CD4-positive, alpha-beta T cell treated with Interleukin-15 for 4 hours (primary cell): ENCODE measurements at places on chromosomes 7 and 10.

DNA sequence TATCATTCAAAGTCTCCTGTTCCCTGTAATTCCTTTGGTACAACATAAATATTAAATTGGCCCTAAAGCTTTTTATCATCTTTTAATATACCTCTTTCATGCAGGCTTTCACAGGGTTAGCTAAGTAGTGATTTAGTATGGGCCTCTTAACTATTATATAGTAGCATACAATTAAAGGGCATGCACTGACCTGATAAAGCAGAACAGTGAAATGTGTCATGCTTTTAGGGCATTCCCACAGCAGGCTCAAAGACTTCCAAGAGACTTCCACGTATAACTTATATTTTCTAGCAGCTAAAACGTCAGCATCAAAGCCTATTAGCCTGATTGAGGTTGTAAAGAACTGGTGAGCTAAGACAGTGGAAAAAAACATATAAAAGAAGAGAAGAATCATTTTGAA lies 35.3 kb downstream of the SAMD8 start:
- no peak for DNase-seq

DNA sequence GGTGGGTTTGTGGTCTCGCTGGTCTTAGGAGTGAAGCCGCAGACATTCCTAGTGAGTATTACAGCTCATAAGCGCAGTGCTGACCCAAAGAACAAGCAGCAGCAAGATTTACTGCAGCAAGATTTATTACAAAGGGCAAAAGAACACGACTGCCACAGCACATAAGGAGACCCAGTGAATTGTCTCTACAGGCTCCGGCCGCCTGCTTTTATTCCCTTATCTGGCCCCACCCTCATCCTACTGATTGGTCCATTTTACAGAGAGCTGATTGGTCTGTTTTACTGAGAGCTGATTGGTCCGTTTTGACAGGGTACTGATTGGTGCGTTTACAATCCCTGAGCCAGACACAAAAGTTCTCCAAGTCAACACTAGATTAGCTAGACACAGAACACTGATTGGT lies 82.1 kb downstream of the VIPR2 start:
- no peak for DNase-seq

- no peak for DNase-seq
Observed at GRCh38 chr7:101068401-101068800, 16.9 kb upstream of the TRIM56 start.

GRCh38 chr10:71736570-71736952 lies 17.0 kb upstream of the C10orf105 start:
- DNase-seq: no peak

GRCh38 chr7:93530701-93531100 lies 43.8 kb downstream of the CALCR start:
- no peak for DNase-seq

DNA sequence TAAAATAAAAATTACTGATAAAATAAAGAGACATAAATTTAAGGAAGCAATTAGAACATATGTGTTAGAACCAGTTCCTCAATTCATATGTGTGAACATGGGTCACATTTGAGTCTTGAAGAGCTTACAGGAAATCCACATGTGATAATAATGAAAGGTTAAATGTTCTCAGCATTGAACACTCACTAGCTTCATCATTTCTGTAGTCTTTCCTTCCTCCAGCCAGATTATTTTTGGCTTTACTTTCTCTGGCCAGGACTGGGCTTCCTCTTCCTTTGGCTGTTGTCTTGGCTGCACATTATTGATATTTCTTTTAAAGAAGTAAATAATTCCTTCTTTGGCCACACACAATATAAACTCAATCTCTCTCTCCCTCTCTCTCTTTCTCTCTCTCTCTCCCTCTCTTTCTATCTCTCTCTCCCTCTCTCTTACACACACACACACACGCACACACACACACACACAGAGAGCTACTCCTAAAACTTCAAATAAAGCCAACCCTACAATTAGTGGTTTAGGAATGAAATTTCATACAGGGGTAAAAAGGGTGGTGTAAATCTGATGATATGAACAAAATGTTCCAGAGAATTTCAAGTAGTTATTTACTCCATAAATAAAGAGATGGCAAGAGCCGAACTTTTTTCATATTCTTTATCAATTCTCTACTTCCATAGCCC lies 171.2 kb downstream of the REEP3 start:
- DNase-seq: no peak
